ENCODE measurements at places on chromosomes 2 and 18.
A peak's percentile ranks its signal among the peaks of the same experiment; 100 is the strongest.

- DNase-seq = no peak
Measured at GRCh38 chr2:88693911-88694414, 2.5 kb downstream of the RPIA start.

- DNase-seq = peak; percentile 29
Measured at GRCh38 chr2:157304811-157305722, 20.6 kb downstream of the ERMN start.

DNA sequence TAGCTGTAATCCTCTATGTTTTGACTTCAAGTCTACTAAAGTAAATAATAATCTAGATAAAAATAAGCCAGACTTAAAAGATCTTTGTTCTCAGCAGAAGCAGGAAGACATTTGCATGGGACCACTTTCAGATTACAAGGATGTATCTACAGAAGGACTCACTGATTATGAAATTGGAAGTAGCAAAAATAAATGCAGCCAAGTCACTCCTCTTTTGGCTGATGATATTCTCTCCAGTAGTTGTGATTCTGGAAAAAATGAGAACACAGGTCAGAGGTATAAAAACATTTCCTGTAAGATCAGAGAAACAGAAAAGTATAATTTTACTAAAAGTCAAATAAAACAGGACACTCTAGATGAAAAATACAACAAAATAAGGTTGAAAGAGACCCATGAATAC lies 338.4 kb downstream of the ZNF804A start:
- no peak for DNase-seq

DNA sequence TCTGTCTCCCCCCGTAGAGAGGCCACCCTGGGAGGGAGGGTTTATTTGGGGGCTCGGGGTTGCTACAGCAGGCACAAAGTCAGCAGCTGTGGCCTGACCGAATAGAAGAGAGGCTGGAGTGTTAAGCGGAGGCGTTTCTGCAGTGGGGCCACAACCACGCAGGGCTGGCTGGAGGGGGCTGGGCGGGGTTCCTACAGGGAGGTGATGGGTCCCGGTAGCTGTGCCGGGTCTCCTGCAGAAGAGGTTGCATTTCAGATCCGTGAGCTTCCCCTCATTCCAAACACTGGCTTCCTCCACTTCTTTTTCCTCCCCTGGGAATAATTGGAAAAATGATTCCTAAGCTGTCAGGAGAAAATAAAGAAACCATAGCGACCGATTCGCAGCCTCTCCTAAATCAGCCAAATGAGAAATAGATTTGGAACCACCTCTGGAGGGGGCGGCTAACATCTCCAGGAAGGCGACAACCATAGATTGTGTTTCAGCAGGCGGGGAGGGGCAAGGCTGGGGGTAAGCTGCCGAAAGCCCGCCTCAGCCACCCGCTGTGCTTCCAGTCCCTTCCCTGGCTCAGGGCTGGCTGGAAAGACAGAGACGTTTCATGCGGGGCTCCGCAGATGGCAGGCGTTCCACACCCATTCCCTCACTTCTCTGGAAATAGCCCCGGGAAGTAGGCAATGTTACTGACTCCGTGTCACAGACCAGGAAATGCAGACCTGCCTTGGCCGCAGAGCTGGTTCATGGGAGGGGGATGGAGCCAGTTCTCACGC lies 85.6 kb upstream of the TAF1B start:
- DNase-seq = peak; percentile 76

DNA sequence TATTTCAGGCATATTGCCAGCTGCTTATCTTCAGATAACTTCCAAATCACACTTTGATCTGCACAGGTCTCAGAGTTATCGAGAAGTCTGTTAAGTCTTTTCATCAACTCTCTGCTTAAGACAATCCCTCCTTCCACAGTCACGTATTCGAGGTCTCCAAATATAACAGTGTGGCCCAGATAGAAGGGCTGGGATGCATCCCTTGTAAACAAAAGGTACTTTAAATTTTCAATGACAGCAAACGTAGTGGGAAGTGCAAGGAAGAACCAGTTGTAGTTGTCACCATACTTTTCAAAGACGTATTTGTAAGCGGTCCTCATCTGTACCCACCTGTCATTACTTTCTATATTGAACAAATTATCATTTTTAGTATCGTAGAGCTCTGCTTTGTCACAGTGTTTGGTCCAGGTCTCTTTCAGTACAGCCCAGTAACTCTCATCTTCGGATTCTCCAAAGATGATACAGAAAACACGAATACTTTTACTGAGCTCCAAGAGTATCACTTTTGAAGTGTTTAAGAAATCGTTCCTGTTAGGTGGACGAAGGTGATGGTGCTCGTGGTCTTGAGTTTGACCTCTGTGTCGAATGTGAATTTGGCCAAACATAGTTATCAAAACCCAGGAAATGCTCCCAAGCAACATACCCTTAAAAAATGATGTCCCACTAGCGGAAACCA lies 445 bp downstream of the C1GALT1C1L start:
- no peak for DNase-seq
